ENCODE measurements at places on chromosomes 13 and 19.

GRCh38 chr13:75871059-75871458 lies 234.9 kb downstream of the LMO7 start:
- DNase-seq: no peak

DNA sequence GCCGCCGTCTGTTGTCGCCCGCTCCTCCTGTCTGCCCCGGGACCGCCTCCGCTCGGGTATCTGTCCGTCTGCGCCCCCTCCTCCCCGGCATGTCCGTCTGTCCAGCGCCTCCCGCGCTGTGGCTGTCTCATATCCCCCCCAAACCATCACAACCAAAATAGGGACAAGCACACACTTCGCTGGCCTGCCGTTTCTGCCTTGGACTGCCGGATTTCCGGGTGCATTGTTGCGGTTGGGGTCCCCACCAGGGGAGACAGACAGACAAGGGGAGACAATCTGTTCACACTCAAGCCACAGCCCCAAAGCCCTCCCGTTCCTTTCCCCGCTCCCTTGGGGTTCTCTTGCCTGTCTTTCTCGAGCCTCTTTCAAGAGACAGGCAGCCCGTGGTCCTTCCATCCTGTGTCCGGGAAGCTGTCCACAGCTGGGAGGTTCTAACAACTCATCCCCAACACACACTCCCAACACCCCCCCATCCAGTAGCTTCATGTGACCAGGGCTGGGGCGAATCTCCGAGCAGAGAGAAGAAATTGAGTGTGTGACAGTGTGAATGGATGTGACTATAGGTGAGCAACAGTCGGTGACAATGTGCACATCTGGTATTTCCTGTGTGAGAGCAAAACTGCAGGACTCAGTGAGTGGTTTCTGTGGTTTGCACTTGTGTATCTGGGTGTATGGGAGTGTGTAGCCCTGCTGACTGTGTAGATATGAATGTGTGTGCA lies 16.5 kb upstream of the FOSB start:
- no peak for DNase-seq

DNA sequence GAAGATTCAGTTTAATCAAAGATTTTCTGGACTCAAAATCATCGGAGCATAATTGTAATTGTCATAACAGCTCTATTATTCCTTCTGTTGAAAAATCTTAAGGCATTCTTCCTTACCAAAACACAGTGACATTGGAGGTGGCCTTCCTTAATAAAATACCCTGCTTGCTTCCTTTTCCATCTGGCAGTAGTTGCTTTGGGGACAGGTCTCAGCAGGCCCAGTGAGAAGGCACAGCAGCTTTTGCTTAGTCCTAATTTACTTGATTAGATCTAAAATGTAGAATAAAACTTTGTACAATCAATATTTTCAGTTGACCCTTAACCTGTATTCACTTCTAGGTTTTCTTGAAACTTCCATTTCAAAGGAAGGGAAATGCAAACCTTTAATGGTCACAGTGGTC lies 471.6 kb downstream of the PCDH20 start:
- no peak for DNase-seq

DNA sequence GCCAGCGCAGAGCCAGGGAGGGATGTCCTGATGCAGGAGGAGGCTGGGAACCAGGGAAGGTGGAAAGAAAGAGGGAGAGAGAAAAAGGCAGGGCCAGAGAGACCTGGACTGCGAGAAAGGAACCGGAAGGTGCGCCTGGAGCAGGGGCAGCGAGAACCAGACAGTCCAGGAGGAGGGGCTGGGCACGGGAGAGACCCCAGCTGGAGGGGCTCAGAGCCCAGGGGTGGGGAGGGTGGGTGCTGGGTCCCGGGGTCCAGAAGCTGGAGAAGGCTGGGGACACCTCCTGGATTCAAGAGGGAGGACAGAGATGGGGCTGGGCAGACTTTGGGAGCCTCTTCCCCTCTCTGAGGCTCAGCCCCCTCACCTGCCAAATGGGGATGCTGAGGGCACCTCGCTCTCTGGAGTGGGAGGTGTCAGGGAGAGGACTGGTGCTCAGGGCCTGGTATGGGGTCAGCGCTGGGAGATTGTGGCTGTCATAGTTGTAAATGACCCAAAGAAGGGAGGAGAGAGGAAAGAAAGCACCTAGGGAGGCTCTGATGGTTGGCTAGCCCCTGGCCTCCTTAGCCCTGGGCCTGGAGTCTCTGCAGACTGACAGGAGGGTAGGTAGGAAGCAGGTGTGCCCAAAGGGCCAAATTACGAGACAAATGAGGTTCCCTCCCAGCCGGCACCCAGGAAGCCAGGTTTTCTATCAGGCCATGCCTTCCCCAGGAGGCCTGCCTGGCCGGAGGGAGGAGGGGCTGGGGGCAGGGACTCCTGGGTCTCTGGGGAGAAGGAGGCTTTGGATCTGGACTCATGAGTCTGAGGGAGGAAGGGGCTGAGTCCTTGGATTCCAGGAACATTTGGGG lies 1.3 kb upstream of the SPACA6 start:
- DNase-seq: no peak

GRCh38 chr19:33266974-33267484 lies 35.3 kb downstream of the CEBPA start:
- DNase-seq: no peak

- no peak for DNase-seq
These were observed 13.9 kb upstream of the DNAJC15 start for GRCh38 chr13:43009506-43009905.

DNA sequence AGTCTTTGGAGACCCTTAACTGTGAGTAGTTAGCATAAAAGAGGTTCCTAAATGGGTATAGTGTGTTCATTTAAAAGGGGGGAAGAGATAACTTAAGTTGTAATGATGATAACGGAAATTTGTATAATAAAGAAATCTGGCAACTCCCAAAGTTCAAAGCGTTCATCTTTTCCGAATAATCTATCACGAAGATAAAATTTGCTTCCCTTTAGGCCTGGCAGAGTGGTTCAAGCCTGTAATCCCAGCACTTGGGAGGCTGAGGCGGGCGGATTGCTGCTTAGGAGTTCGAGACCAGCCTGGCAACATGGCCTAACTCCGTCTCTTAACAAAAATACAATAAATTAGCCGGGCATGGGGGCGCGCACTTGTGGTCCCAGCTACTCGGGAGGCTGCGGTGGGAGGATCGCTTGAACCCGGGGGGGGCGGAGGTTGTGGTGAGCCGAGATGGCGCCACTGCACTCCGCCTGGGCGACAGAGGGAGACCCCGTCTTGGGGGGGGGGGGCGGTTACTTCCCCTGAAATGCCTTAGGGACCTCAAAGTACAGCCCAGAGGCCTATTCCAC lies 934 bp downstream of the N4BP2L2 start:
- peak; percentile 20 for DNase-seq

All from stimulated activated CD4-positive, alpha-beta T cell treated with anti-CD3 and anti-CD28 coated beads, TNF-alpha, amount 100 ng/mL, for 48 hours (primary cell).